ENCODE measurements at places on chromosomes 2 and 18. TPM values are rescaled to one million over a fixed set of nuclear protein-coding genes. Genes with fewer than 3 reads are reported as not detected.

GKN2 gene
- total RNA-seq: not detected

MAP4K4 gene
- 79.3 TPM for total RNA-seq

KLHL41 gene
- 0.65 TPM for total RNA-seq

NMUR1 gene
- total RNA-seq: 3.3 TPM

RPIA gene
- total RNA-seq: 11.2 TPM

LOXHD1 gene
- 0.33 TPM for total RNA-seq

SCN3A gene
- total RNA-seq: 0.82 TPM

BCL11A gene
- total RNA-seq: 2.0 TPM

RAX gene
- total RNA-seq: not detected

TSPYL6 gene
- not detected for total RNA-seq

TTN gene
- total RNA-seq: 36.3 TPM

ANKRD29 gene
- total RNA-seq: 12.4 TPM

MOGAT1 gene
- 2.9 TPM for total RNA-seq

TBR1 gene
- not detected for total RNA-seq

SERPINB3 gene
- total RNA-seq: not detected

FBXO41 gene
- 0.98 TPM for total RNA-seq
